ENCODE measurements at places on chromosomes 2 and 18. TPM values are rescaled to one million over a fixed set of nuclear protein-coding genes. Genes with fewer than 3 reads are reported as not detected.
A peak's percentile ranks its signal among the peaks of the same experiment; 100 is the strongest.

Gene STEAP3
- total RNA-seq = 46.6 TPM

Gene VAPA
- 143 TPM for total RNA-seq

Gene SERPINB11
- not detected for total RNA-seq

DNA sequence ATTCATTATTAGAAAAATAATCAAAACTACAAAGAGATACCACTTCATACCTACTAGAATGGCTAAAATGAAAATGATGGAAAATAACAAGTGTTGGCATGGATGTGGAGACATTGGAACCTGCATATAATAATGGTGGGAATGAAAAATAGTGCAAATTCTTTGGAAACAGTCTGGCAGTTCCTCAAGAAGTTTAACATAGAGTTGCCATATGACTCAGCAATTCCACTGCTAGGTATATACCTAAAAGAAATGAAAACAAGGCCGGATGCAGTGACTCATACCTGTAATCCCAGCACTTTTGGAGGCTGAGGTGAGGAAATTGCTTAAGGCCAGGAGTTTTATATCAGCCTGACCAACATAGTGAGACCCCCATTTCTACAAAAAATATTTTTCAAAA lies 41.6 kb upstream of the ACYP2 start:
- no peaks in the 10 kb centered on the region for H3K4me1 ChIP-seq
- H3K27ac ChIP-seq = no peak overlapping the region
- H3K27me3 ChIP-seq = no peaks in the 10 kb centered on the region
- DNase-seq = no peak
- H3K36me3 ChIP-seq = no peaks in the 10 kb centered on the region
- H3K4me3 ChIP-seq = no peak overlapping the region

DNA sequence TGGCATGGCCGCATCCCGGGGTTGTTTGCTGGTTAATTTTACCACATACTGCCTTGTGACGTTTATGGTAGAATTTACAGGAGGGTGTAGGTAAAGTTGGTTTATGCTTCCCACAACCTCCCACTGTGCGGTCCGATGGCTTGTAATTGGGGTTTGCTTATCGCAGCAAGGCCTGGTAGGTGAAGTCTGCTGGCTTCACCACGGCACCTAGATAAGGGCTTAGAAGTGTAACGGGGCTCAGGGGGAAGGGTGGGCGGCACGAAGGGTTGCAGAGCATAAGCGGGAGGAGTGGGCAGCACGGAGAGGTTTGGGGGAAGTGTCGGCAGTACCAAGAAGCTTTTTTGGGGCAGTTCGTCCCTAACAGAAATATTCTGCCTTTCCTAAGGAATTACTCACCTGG lies 39.0 kb upstream of the TMEM131 start:
- H3K4me3 ChIP-seq = no peak overlapping the region
- no peak overlapping the region for H3K27ac ChIP-seq
- H3K27me3 ChIP-seq = peaks cover 6% of the 10 kb centered on the region
- no peaks in the 10 kb centered on the region for H3K4me1 ChIP-seq
- no peaks in the 10 kb centered on the region for H3K36me3 ChIP-seq

DNA sequence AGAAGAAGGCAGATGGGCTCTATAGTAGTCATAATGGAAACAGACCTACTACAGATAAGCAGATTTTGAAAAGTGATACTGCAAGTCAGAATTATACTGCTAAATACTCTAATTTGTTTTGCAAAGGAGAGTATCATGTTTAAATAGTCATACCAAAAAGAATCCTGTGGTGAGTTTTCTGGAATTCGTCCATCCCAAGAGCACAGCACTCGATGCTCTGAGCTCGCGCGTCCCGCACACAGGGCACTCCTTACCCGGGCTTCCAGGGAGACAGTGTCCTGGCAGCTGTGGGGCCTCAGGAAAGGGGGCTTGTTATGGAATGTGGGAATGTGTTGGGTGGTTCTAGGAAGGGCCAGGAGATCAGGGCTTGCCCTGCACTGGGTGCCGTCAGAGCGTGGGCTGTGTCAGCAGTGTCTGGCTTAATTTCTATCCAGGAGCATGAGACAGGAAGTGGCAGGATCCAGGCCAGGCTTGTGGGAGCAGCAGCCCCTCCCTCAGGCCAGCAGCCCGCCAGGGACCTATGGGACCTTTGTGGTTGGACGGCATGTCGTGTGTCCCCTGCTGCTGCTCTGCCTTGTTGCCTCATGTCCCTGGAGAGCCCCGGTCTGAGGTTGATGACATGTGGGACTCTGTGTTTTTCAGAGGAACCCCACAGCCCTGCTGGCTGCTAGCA lies 193.2 kb upstream of the TPO start:
- H3K4me1 ChIP-seq = peaks cover 9% of the 10 kb centered on the region
- peaks cover 2% of the 10 kb centered on the region for H3K36me3 ChIP-seq
- peak overlapping the region; percentile 60 for H3K4me3 ChIP-seq
- H3K27ac ChIP-seq = peak overlapping the region; percentile 94
- H3K27me3 ChIP-seq = peaks cover 22% of the 10 kb centered on the region

GRCh38 chr2:15432642-15433256 lies 128.4 kb downstream of the NBAS start:
- H3K36me3 ChIP-seq = no peaks in the 10 kb centered on the region
- no peak overlapping the region for H3K4me3 ChIP-seq
- no peak for DNase-seq
- no peaks in the 10 kb centered on the region for H3K4me1 ChIP-seq
- no peak overlapping the region for H3K27ac ChIP-seq

DNA sequence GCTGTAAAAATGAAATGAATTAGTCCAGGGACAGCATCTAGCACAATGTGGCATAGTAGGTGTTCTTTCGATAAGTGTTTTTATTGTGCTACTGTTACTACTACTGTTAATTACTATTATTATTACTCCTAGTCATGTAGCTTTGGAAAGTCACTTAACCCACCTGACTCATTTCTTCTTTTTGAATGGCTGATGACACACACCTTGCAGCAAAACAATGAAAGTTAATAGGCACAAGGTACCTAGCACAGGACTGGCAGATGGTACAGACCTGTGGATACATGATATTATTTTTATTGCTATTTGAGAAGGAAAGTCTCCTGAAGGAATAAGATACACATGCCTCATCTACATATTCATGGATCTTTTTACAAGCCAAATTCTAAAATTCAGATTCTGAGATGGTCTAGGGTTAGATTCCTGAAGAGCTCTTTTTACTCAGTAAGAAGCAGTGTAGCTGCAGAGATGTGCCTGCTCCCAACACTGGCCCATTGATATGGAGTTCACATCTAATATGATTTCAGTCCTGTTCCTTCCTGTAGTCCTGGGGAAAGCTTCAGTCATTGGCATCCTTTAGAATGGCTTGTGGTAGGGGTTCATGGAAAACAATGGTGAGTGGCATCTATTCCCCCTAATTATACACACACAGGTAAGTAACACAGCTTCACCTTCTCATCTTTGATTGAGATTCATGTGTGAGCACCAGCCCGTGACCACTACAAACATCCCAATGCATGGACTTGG lies 7.9 kb upstream of the ERMN start:
- no peak overlapping the region for H3K27ac ChIP-seq
- H3K27me3 ChIP-seq = peaks cover 9% of the 10 kb centered on the region
- H3K4me3 ChIP-seq = no peak overlapping the region
- H3K4me1 ChIP-seq = peaks cover 14% of the 10 kb centered on the region
- no peaks in the 10 kb centered on the region for H3K36me3 ChIP-seq

GRCh38 chr2:172968061-172968469 lies 107.6 kb upstream of the MAP3K20 start:
- no peaks in the 10 kb centered on the region for H3K36me3 ChIP-seq
- no peak overlapping the region for H3K4me3 ChIP-seq
- H3K27me3 ChIP-seq = no peaks in the 10 kb centered on the region
- no peak for DNase-seq
- peaks cover 60% of the 10 kb centered on the region for H3K4me1 ChIP-seq

- H3K36me3 ChIP-seq = no peaks in the 10 kb centered on the region
- no peak for DNase-seq
- H3K27ac ChIP-seq = no peak overlapping the region
- no peaks in the 10 kb centered on the region for H3K4me1 ChIP-seq
- peaks cover 7% of the 10 kb centered on the region for H3K27me3 ChIP-seq
Observed at GRCh38 chr18:72675394-72675793, 131.3 kb upstream of the CBLN2 start.

- no peak overlapping the region for H3K27ac ChIP-seq
- H3K27me3 ChIP-seq = no peaks in the 10 kb centered on the region
- peaks cover 17% of the 10 kb centered on the region for H3K4me1 ChIP-seq
- DNase-seq = no peak
- H3K4me3 ChIP-seq = no peak overlapping the region
Observed at GRCh38 chr2:207833251-207833751, 63.6 kb upstream of the FZD5 start.
